Neural crest cell (in vitro differentiated cells): ENCODE measurements at places on chromosomes 11 and 22. TPM values are rescaled to one million over a fixed set of nuclear protein-coding genes. Genes with fewer than 3 reads are reported as not detected.

- H3K27me3 ChIP-seq, result no peaks in the 10 kb centered on the region
- no peak overlapping the region for H3K27ac ChIP-seq
- H3K36me3 ChIP-seq, result peaks cover 2% of the 10 kb centered on the region
- peaks cover 5% of the 10 kb centered on the region for H3K4me1 ChIP-seq
- DNase-seq, result no peak
Measured at GRCh38 chr11:112504056-112504455, 243.4 kb upstream of the PLET1 start.

SCN2B gene
- total RNA-seq, result 0.40 and 0.43 TPM in 2 replicates

DNA sequence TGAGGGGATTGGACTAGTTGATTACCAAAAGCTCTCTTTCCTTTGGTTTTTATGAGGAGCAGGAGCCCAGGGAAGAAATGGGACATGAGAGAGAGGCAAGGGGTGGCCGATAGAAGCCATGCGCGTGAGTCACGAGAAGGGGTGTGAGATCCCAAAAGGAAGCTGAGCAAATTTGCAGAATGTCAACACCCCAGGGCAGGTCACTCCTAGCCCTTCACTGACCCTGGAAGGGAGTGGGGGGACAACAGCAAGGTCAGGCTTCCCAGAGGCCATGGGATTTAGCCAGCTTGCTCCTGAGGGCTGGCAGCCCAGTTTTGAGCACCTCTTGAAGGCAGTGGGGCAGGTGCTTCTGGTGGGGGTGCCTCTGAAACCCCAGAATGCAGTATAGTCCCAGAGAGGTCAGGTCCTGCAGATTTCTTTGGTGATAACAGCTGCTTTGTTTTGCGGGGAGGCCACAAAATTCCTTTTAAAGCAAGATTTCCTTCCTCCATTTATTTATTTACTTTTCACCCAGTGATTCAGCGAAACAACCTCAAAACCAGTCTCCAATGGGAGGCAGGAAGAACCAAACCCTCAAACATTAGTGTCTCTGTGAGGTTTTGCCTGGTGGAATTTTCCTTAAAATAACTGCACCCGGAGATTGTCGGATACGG, 40.1 kb upstream of the TIMP3 start:
- H3K4me3 ChIP-seq, result no peak overlapping the region
- peaks cover 47% of the 10 kb centered on the region for H3K4me1 ChIP-seq
- no peak for DNase-seq
- H3K36me3 ChIP-seq, result peaks cover 3% of the 10 kb centered on the region

DNA sequence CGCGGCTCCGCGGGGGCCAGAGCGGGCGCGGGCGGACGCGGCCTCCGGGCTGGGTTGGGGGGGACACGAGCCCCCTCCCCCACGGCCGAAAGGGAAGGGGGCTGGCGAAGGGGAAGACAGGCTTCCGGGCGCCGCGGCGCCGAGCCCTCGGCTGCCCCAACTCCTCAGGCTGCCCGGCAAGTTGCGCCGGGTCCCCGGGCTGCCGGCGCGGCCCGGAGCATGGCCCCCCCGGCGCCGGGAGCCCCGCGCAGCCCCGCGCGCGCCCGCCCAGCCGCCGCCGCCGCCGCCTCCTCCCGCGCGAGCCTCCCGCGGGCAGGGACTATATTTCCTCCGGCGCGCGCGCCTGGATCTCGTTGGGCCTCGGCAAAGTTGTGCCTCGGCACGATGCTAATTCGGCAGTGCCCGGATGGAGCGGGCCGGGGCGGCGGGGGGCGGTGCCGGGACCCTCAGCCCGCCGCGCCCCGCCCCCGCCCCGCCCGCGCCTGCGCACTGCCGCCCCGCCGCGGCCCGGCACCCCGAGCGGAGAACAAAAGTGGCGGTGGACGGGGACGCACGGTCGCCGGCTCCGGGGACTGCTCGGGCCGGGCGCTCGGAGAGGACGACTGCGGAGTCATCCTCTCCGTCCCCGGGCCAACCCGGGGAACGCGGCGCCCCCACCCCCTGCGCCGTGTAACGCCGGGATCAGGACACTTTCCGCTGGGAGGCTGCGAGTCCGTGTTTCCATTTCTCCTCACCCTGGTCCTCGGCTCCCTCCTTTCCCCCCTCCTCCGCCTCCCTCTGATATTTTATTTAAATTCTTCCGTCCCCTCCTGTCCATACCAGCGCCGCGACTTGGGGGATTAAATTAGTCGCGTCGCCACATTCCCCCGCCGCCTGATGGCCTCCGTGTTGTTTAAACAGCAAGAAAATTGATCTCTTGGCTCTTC, at the start of gene PHF21B:
TSS of gene PHF21B (minus strand) at position 400 of the 926 bp plus-strand sequence. CDS start 456 bp downstream, outside the sequence.
- H3K36me3 ChIP-seq, result no peaks in the 10 kb centered on the region
- peaks cover 28% of the 10 kb centered on the region for H3K4me1 ChIP-seq

DNA sequence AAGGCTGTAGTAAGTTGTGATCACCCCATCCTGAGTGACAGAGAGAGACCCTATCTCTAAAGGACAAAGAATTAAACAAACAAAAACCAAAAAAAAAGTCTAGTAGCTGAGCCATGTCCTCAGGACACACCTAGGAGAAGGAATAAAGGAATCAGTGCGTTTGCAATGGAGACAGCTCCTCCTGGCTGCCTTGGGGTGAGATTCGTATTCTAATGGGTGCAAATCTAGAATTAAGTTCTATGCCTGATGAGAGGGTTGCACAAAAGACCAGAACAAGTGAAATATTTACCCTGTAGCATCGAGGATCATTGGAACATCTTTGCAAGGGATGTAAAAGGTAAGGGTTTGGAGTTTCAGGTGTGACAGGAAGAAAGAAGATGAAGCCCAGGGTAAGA, 70.3 kb upstream of the BMAL1 start:
- no peaks in the 10 kb centered on the region for H3K27me3 ChIP-seq
- H3K36me3 ChIP-seq, result no peaks in the 10 kb centered on the region
- H3K4me3 ChIP-seq, result peak overlapping the region; percentile 33
- DNase-seq, result no peak
- H3K4me1 ChIP-seq, result peaks cover 54% of the 10 kb centered on the region

- no peak overlapping the region for H3K27ac ChIP-seq
- H3K36me3 ChIP-seq, result no peaks in the 10 kb centered on the region
- H3K4me1 ChIP-seq, result peaks cover 11% of the 10 kb centered on the region
- peaks cover 66% of the 10 kb centered on the region for H3K27me3 ChIP-seq
- no peak for DNase-seq
Measured at GRCh38 chr22:29715705-29716104, 4.1 kb upstream of the CABP7 start.

- no peak overlapping the region for H3K4me3 ChIP-seq
- no peaks in the 10 kb centered on the region for H3K4me1 ChIP-seq
- no peak overlapping the region for H3K27ac ChIP-seq
- H3K36me3 ChIP-seq, result no peaks in the 10 kb centered on the region
- no peaks in the 10 kb centered on the region for H3K27me3 ChIP-seq
Measured at GRCh38 chr11:8786933-8787332, 104.3 kb downstream of the RPL27A start.

DNA sequence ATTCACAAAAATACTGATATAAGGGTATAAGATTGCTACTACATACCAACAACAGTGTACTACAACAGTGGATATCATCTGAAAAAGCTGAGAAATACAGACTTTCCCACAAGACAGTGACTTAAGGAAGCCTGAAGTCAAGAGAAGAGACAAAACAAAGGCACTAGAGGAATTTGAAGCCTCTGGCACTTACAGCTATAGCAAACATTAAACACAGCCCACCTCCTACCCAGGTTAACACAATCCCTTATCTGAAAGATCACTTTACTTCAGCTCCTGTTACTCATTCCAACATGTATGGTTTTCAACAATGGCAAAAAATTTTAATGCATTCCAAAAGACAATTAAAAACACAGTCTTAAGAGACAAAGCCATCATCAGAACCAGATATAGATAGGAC, 388.5 kb downstream of the JRKL start:
- H3K4me3 ChIP-seq, result no peak overlapping the region
- DNase-seq, result no peak
- no peak overlapping the region for H3K27ac ChIP-seq
- no peaks in the 10 kb centered on the region for H3K4me1 ChIP-seq
- peaks cover 3% of the 10 kb centered on the region for H3K27me3 ChIP-seq
